ENCODE measurements at places on chromosomes 4 and X. TPM values are rescaled to one million over a fixed set of nuclear protein-coding genes. Genes with fewer than 3 reads are reported as not detected.

The CXorf58 gene
- total RNA-seq, result not detected

The TRPC5OS gene
- total RNA-seq, result not detected

- DNase-seq, result no peak
Measured at GRCh38 chr4:150909116-150909515, 106.0 kb downstream of the LRBA start.

GRCh38 chr4:79148369-79148768 is 177.5 kb downstream of the NAA11 start:
- DNase-seq, result no peak

DNA sequence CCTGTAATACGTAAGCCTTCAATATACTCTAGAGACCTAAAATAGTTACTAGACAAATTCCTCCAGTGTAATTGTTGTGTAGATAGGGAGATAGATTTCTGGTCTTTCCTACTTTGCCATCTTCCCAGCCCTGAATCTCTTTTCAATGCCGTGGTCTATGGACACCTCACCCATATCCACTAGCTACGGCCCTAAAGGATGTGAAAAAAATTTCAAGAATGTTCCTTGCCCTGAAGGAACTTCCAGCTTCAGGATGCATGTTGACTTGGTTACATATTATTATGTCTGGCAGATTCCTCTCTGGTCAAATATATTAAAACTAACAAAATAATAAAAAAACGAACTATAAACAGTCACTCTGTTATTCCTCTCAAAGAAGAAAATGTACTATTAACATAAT is 52.4 kb upstream of the TSPAN5 start:
- DNase-seq, result no peak

Data from Daoy (cell line).